ENCODE measurements at places on chromosomes 4 and X.

GRCh38 chrX:19907794-19908193, 20.4 kb upstream of the SH3KBP1 start:
- no peak for DNase-seq

DNA sequence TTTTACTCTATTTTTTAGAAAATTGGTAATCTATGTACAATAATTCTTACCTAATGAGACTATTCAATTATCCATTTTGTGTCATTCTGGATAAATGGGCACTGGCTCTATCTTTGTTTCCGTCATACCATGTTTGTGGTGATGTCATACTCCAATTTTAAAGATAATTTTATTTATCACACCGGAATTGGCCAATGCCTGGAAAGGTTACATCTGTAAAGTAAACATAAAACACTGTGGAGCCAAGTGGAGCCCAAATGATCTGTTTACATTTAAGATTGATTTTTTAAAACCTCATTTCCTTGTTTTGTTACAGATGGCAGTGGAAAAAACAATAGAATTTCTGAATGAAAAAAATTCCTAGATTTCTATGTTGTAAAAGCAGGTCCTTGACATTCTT, 120.2 kb upstream of the GPRIN3 start:
- no peak for DNase-seq

DNA sequence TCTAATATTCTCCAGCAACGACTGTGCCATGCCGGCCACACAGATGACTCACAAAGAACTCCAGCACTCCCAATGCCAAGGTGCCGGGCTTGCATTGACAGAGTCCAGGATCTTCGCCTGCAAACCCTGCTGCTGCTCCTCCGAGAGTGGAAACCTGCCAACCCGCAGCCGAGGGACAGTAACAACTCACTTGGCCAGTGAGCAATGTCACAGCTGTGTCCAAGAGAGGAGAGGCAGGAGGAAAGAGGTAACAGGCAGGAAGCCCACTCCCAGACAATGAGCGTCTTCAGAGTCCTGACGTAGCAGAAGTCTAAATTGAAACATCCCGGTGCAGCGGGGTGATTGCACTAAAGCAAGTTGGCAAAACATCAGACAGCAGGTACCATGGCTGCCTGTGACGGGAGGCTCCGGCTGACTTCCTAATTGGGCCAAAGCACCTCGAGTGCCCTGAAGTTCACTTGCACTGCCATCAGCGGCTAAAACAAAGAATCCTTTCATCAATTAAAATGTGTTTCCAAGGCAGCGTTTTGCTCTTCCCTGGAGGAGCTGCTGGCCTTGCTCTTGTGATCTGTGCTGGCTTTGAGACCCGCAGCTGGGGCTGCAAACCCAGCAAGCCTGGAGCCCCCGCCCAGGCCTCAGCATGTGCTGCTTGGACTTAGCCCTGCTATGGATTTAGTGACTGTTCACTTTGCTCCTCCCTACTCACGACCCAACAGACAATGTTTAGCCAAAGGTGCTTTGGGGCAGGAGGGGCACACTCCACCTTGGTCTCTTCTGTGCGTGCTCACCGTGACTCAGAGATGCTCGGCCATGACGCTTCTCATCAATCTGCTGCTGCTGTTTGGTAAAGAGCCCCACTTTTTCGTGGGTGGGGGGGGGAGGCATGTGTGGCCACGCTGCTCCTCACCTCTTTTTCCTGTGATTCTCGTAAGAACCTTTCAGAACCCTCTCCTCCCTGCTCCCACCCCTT, 36.5 kb downstream of the DCTD start:
- DNase-seq: peak; percentile 74

- no peak for DNase-seq
These were observed at the start of gene FMR1NB for GRCh38 chrX:147981038-147981752. Gene FMR1NB, plus strand, starts transcription at chrX:147981337. Its CDS starts 66 bp downstream, at chrX:147981403.

GRCh38 chrX:22060415-22061280, 28.5 kb downstream of the PHEX start:
- no peak for DNase-seq

DNA sequence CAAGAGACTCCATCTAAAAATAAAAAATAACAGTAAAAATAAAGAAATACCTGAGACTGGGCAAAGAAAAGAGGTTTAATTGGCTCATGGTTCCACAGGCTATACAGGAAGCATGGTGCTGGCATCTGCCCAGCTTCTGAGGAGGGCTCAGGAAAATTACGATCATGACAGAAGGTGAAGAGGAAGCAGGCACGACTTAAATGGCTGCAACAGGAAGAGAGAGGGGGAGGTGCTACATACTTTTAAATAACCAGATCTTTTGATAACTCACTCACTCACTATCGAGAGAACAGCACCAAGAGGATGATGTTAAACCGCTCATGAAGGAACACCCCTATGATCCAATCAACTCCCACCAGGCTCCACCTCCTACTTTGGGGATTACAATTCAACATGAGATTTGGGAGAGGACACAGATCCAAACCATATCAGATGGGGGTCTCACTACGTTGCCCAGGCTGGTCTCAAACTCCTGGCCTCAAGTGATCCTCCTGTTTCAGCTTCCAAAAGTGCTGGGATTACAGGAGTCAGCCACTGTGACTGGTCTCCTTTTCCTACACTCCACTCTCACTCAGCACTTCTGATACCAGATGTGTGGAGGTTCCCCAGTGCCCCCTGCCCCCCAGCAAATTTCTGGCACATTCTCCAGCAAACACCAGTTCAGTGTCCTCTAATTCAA, 11.9 kb upstream of the ZNF157 start:
- no peak for DNase-seq

- peak; percentile 77 for DNase-seq
These were observed at the start of gene GABRQ for GRCh38 chrX:152637649-152638442. Gene GABRQ, plus strand, starts transcription at chrX:152637895. Its CDS starts 308 bp downstream, at chrX:152638203.

GRCh38 chr4:72779241-72779640, 210.2 kb upstream of the ADAMTS3 start:
- DNase-seq: no peak

DNA sequence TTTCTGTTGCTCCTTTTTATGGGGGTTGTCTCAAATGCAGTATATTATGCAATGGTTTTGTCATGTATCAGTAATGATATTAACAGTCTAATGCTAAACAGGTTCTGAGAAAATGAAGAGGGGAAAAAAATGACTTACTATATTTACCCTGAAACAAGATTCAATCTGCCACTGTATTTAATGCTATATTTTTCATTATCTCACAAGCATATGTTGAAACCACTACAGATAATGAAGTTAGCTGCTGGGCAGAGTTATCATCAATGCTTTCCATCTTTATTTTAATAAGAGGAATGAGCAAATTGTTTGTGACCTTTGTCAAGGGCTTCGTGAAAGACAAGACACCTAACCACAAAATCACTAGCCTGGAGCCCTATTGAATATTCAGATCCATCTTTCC, 32.6 kb upstream of the NAA11 start:
- no peak for DNase-seq

DNA sequence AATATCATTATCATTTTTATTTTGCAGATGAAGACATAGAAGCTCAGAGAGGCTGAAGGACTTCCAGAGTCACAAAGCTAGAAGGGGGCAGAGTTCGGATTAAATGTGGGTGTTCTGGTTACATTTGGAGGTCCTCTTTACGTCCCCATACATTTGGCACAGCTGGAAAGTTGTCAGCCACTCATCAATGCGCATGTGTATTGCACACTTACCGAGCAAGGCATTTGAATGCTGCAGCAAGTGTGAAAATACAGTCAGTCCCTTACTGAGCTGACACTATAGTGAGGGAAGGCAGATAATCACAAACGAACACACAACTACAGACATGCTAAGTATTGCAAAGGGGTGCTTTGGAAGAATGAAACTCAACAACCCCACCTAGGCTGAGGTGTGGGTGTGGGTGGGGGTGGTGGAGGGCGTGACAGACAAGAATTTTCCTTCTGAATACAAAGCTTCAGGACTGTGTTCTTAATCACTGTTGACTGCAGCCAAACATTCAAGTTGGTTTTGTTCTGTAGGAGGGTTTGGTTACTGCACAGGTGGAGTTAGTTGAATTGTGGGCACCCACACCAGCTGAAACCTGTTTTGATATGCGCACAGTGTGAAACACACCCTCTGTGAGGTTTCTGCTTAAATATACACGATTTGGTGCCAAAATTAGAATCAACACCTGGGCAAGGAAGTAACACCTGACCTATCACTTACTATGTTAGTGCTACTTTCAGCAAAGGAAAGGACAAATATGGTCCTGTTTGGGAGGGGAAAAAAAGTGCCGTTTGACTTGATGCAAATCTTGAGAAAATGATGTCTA, 72.4 kb downstream of the COQ2 start:
- no peak for DNase-seq

- no peak for DNase-seq
These were observed 431.2 kb downstream of the GPM6A start for GRCh38 chr4:175380841-175381240.

GRCh38 chrX:45006002-45006800, 133.2 kb downstream of the KDM6A start:
- DNase-seq: no peak

GRCh38 chr4:85968945-85969819, 390.7 kb downstream of the MAPK10 start:
- no peak for DNase-seq

DNA sequence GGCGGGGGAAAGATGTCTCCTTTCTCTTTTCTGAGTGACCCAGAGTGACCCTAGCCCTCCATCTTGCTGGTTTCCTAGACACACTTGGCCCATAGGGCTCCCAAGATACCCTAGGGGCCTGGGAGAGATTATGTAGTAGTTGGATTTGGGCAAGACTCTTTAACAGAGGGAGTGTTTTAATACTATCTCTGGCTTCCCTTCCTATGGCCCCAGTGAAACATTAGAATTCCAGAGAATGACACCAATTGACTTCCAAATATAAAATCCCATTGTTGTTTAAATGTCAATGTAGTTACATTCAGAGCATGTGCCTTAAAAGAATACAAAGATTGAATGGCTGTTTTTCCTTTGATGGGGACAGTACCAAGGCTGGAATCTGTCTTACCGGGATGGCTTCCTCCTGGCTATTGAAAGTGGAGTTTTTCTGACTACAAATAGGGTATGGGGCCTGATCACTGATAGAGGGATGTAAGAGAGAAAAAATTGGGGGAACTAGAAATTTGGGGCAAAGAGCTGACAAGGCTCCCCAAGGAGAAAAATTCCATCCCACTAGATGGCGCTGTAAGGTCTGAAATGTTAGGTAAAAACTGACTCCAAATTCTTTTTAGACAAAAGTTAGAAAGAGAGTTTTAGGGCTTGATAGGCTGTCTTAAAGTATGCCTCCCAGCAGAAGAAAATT, 10.7 kb downstream of the TENT5D start:
- no peak for DNase-seq

- DNase-seq: no peak
These were observed 71.2 kb downstream of the MSX1 start for GRCh38 chr4:4930677-4931076.

DNA sequence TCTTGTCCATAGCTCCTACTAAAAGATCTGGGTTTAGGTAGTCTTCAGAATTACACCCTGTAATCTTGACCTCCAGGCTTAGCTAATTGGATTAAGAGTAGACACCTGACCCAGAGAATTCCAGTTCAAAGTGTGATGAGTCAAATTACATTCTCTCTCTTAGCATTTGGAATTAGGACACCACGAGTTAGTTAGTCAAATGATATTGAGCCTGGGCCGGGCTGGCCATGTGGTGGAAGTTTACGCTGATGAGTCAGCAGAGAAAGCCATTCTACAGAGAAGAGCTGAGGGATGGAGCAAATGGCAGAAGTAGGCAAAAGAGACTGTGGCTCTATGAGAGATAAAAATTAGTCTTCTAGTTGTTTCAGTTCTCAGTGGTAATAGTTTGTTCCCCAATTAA, 31.1 kb downstream of the CEP44 start:
- DNase-seq: no peak

Data from left hindlimb (tissue), 1 donor.